Activated CD4-positive, alpha-beta T cell treated with anti-CD3 and anti-CD28 coated beads for 4 hours (primary cell): ENCODE measurements at places on chromosomes 2 and 18.

GRCh38 chr2:176656776-176657140, 387.5 kb downstream of the MTX2 start:
- DNase-seq, result no peak

DNA sequence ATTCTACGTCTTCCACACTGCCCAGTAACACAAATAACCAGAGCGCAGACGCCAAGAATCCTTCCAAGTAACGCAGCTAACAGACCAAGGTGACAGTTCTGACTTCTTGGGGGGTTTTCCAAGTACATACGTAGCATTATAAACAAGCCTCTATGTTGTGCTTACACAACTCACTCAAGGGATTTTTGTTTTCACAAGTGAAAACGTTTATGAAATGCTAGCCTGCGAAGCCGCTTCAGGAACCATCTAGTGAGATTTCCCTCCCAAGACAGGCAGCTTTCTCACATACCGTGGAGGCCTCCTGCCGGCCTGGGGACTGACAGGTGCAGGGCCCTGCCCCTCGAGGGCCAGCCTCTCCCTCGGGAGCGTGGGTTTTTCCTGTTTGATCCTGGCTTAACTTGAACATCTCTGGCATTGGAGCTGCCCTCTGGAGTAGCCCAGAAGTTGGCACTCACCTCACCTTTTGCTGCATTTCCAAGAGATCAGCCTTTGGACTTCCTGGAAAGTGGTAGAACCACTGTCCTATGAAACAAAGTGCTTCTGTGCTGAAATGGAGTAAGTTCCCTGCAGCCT, 151.1 kb downstream of the MBP start:
- no peak for DNase-seq

- no peak for DNase-seq
These were observed 720 bp downstream of the LBX2 start for GRCh38 chr2:74498500-74499266.

- no peak for DNase-seq
These were observed 1.0 kb upstream of the TUBB6 start for GRCh38 chr18:12306752-12307700.

DNA sequence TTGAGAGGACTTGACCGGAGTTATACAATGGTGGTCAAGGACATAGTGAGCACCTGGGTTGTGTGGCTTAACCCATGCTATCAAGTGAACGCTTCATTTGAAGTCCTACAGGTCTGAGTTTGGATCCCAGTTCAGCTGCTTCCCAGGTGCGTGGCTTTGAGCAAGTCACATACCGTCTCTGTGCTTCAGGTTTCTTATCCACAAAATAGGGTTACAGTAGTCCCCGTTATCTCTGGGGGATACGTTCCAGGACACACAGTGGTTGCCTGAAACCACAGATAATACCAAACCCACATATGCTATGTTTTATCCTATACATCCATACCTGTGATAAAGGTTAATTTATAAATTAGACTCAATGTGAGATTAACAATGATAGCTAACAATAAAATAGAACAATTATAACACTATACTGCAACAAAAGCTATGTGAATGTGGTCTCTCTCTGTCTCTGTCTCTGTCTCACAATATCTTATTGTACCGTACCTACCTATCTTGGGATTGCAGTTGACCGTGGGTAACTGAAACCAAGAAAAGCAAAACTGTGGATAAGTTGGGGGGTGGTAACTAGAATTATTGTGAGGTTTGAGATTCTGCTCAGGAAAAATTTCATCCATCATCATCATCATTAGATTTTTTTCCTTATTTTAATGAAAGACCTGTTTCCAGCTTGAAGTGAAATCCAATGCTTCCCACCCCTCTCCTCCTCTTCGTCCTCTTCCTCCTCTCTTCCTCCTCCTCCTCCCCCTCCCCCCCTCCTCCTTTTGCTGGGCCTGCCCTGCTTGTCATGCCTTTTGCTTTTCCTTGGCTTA, 22.7 kb downstream of the LBH start:
- no peak for DNase-seq
